Neural crest cell (in vitro differentiated cells): ENCODE measurements at places on chromosomes 13 and 19. TPM values are rescaled to one million over a fixed set of nuclear protein-coding genes. Genes with fewer than 3 reads are reported as not detected.

GRIN3B gene
- 0.12 TPM in 1 of 2 replicates, not detected in the other for total RNA-seq

GRCh38 chr13:35163674-35164073 is 221.6 kb downstream of the NBEA start:
- no peak overlapping the region for H3K27ac ChIP-seq
- H3K27me3 ChIP-seq: no peaks in the 10 kb centered on the region
- H3K4me3 ChIP-seq: no peak overlapping the region
- no peaks in the 10 kb centered on the region for H3K36me3 ChIP-seq
- peaks cover 14% of the 10 kb centered on the region for H3K4me1 ChIP-seq

EPSTI1 gene
- total RNA-seq: not detected in 2 replicates

DNA sequence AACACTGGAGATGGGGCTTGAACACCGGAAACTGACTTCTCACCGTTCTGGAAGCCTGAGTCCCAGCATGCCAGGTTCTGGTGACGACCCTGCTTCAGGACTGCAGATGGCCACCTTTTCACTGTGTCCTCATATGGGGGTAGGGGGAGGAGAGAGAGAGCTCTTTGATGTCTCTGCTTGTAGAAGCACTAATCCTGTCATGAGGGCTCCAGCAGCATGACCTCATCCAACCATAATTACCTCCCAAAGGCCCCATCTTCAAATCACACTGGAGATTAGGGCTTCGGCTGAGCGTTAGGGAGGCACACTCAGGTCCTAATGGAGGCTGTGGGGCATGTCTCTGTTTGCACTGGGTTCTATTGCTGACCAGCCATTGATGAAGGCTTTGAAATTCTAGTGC is 255.3 kb downstream of the TEX29 start:
- DNase-seq: no peak
- no peaks in the 10 kb centered on the region for H3K27me3 ChIP-seq
- peaks cover 21% of the 10 kb centered on the region for H3K36me3 ChIP-seq
- H3K4me3 ChIP-seq: no peak overlapping the region

ZNF229 gene
- total RNA-seq: 6.7 and 7.4 TPM in 2 replicates

GRCh38 chr19:54428323-54429175 is 13.3 kb downstream of the TTYH1 start:
- no peak for DNase-seq
- peaks cover 12% of the 10 kb centered on the region for H3K36me3 ChIP-seq
- H3K4me3 ChIP-seq: no peak overlapping the region
- H3K27me3 ChIP-seq: peaks cover 4% of the 10 kb centered on the region
- no peak overlapping the region for H3K27ac ChIP-seq

- no peak overlapping the region for H3K4me3 ChIP-seq
- peaks cover 4% of the 10 kb centered on the region for H3K4me1 ChIP-seq
- no peak overlapping the region for H3K27ac ChIP-seq
- H3K27me3 ChIP-seq: peaks cover 43% of the 10 kb centered on the region
- no peaks in the 10 kb centered on the region for H3K36me3 ChIP-seq
- no peak for DNase-seq
These were observed 38.7 kb downstream of the IGFL2 start for GRCh38 chr19:46186717-46187101.
